ENCODE measurements at places on chromosomes 13 and 19.

GRCh38 chr19:2814426-2814825, 5.2 kb upstream of the ZNF554 start:
- DNase-seq = no peak

GRCh38 chr19:47729799-47730520, 15.4 kb upstream of the NOP53 start:
- peak; percentile 16 for DNase-seq

GRCh38 chr13:59651479-59651878, 512.2 kb downstream of the DIAPH3 start:
- DNase-seq = no peak

- no peak for DNase-seq
Observed at GRCh38 chr19:1760020-1760419, 6.7 kb downstream of the ONECUT3 start.

- peak; percentile 10 for DNase-seq
Observed at GRCh38 chr13:113413898-113414282, 39.4 kb downstream of the ADPRHL1 start.

DNA sequence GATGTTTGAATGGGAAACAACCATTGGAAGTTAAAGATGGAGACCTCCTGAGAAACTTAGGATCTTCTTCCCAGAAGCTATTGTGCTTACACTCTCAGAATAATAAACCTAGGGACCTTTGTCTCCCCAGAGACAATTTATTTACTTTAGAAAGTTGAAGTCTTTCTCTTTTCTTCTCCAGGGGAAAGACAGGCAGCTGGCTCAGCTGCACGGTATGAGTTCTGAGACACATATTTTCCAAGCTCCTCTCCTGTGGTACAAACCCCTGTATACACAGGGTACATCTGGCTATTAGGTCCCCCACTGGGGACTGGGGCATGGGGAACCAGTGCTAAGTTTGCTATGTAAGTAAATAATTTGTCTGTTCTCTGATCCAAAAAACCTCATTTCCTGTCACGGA, 67.5 kb upstream of the POSTN start:
- DNase-seq = no peak

- no peak for DNase-seq
Observed at GRCh38 chr13:106919638-106920037, 351.7 kb upstream of the ARGLU1 start.

DNA sequence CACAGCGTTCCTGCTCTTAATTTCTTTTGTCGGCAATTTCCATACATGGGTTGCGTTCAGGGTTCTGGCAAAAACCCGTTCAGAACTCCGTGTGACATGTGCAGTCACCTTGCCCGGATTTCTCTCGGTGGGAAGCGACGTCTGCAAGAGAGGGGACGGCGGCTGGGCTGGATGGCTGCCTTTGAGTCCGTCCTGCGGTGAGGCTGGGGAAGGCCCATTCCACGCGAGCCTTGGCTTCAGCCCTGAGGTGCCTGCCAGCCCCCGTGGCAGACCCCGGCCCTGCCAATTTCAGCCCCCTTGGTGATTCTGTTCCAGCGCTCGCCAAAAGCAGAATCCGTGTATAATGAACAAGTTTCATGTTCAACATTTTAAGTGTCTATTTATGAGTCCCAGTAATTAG, 72.6 kb upstream of the TSHZ3 start:
- DNase-seq = no peak

DNA sequence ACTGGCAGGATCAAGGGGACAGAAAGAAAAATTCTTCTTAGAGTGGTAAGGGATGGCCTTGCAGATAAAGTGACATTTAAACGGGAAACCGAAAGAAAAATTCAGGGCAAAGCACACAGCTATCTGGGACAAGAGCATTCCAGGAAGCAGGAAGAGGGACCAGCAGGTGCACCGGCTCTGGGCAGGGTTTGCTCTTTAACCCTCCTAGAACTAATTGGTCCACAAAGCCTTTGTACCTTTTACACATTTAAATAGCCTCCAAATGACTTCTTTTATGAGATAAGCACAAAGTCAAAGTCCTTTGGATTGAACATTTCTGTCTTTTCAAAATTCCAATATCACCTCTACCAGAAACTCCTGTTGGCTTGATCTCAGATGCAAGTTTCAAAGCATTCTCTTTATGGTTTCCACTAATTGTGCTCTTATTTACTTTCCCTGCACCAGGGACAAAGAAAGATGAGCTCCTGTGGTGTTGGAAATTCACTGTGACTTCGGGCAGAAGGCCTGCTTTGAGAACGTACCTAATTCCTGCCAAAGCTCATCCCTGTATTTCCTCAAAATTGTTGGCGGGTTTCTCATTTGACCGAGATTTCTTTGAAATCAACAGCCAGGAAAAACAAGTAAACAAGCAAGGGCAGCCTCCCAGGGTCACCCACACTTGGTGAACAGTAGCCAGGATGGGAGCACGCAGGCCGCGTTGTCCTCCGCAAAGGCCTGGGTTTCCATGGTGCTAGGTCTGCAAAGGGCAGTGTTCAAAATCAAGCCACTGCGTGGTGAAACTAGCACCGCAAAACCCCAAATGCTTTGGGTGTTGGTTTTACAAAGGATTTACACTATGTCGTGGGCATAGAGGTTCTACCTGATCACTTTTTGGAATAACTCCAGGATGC, 98.6 kb downstream of the IRS2 start:
- DNase-seq = no peak

DNA sequence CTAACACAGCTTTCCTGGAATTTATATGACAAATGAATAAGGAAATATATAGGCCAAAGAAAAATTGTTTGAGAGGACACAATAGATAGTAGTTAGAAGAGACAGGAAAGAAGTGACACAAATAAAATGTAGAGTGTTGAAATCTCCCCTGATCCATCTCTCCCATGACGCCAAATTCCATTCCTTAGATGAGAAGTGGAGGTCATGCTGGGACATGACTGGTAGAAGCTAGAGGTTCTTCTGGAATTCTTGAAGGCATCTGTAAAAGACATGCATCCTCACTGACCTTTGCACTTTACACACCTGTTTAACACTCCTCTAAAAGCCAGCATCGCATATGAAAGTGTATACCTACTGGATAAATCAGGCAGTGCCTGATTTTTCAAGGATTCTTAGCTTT, 67.8 kb downstream of the DGKH start:
- DNase-seq = no peak

DNA sequence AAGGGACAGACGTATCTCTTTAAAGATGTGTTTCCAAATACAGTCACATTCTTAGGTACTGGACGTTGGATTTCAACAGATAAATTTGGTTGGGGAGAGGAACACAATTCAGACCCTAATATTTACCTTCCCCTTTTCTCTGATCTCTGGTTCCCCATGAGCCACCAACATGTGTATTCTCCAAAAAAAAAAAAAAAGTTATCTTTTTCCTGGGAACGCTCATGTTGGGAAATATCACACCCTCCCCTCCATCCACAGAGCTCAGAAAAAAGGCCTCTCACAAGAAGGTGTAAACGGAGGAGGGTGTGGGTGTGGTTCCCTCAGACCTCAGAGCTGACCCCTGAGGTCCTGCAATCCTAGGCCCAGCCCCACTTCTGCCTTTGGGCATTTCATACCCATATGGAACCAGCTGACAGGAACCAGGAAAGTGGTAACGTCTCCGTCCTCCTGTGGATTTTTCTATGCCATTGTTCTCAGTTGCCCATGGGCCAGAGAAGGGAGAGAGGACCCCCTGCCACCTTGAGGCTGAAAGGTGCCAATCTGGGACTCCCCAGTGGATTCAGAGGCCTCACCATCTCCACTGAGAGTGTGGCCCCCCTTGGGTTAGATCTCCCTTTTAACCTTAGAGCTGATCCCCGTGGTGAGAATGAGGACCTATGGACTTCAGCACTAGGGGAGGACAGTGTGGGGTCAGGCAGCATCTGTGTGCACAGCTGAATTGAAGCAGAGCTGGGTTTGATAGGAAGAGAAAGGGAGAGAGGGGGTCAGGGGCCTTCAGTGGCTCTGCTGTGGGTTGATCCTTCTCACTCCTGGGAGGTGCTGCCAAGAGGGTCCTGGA, 8.4 kb upstream of the SIGLEC12 start:
- DNase-seq = peak; percentile 9

DNA sequence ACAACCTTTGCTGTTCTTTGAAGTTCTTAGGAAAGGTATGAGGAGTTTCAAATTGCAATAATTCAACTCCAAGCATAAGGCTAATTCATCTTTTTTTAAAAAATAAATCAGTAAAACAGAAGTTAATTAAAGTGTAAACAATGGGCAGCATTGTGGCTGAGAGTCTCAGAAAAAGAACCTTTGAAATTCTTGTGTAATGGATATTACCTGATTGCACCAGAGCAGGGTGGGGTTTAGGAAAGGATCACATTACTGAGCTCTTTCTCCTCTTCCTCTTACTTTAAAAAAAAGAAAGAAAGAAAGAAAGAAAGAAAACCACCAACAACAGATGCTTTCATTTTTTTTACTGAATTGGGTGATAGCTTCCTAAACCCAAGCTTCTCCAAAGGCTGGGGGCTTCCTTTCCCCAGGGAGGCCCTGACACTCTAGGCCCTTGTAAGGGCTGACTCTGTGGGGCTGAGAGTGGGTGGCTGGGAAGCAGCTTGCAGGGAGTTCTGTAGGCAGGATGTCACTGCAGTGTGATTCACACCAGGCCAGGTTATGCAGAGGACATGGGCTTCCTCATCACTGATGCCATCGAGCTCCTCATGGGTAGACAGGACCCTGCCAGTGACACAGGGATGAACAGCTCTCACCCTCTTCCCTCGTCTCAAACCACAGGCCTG, 564.5 kb downstream of the FGF9 start:
- peak; percentile 10 for DNase-seq

DNA sequence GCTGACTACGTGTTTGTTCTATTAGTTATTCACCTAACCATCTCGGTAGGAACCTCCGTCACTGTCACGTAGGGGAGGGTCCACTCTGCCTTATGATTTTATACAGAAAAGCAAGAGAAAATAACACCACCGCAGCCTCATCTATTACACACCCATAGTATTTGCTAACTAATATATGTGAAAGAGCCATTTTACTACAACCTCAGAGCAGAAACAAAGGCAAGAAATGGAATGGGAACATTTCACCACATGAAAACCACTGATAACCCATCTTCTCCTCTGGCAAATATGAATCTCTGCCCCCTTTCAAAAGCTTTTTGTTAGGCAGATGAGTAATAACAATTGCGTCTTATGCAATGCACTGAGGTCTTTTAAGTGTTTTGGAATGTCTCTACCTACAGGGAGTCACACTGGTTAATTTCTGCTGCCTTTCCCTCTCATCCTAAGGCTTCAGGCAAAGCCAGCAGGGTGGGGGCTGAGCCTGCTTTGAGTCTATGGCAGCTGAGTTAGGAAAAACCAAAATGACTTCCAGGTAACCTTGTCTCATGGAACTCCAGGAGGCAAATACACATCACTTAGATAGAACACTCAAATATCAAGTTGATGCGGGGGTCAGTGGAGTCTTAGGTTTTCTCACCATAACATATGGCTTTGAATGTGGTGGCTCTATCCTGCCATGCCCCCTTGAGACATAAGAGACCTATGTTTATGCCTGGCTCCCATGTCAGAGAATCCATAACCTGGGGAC, 15.0 kb downstream of the TSHZ3 start:
- DNase-seq = no peak

- no peak for DNase-seq
Observed at GRCh38 chr13:44566601-44567000, 9.5 kb downstream of the TSC22D1 start.

DNA sequence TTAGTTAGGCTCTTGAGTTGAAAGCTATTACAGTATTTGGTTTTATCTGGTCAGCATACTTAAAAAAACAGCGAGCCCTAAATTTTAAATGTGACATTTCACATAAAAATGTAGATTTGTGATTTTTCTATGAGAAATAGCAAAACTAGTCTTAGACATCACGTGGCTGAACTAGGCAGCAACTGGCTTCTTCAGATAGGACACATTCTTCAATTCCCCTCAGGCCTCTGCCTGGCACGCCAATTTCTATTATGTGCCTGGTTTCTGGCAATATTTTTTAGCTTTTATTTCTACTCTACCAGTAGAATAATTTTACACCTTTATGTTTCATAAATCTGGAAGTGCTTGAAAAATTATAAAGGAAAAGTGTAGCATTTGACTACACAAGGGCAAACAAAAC, 433.7 kb downstream of the DIAPH3 start:
- no peak for DNase-seq

- no peak for DNase-seq
Observed at GRCh38 chr13:99472122-99472440, 29.2 kb upstream of the TM9SF2 start.

GRCh38 chr19:8038815-8039214, 13.7 kb upstream of the CCL25 start:
- no peak for DNase-seq

- no peak for DNase-seq
Observed at GRCh38 chr19:7428651-7429113, 60.2 kb downstream of the PEX11G start.
